ENCODE measurements at places on chromosomes 16 and 17.

DNA sequence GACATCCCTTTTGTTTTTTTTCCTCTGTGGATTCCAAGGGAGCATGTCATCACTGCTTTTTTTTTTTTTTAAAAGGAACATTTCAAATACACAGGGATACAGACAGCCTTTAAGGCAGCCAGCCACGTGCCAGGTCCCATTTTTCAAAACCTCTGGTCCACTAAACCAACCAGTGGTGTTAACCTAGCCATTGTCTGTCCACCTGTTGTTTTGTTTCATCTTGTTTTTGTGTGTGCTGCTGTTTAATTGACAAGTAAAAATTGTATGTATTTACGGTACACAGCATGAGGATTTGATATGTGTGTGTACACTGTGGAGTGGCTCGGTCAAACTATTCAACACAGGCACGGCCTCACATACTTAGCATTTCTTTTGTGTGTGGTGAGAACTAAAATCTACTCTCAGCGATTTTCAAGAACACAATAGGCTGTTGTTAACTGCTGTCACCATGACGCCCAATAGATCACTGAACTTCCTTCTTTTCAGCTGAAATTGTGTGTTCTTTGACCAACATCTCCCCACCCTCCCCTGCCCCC is 19.2 kb downstream of the TMEM114 start:
- no peak for DNase-seq

DNA sequence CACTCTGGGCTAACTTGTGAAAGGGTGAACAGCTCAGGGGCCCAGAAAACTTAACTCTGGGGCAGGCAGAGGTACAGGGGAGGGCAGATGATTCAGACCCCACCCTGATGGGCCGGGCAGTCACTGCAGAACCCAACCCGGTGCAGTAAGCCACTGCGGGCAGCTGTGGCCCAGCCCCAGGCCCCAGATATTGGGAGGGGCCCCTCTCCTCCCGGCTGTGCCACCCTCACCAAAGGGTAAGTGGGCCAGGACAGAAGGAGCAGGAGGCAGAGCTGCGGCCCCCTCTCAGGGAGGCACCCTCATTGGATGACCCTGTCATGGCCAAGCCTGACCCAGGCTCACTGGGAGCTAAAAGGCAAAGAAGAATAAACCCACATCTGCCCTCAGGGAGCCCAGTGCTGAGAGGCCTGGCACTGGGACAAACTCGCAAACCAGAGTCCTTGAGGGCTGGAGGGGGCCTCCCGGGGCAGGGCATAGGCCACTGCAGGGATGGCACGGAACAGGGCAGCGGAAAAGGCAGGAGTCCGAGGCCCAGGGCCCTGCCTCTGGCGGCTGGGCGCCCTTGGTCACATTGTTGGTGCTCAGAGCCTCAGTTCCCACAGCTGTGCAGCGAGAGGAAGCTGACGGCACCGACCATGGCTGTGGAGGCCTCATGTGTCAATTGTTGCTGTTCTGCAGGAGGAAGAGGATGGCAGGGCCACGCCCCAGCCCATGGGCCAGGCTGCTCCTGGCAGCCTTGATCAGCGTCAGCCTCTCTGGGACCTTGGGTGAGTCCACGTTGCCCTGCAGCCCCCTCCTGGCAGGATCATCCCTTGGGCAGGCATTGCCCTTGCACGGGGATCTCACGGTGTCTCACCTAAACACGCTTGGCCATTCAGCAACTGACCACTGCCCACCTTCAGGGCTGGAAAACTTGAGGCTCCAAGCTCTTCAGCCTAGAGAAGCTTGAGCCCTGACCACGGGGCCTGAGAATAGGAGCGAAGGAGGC is 3.1 kb downstream of the ITGB4 start:
- no peak for DNase-seq

- no peak for DNase-seq
These were observed 7.6 kb downstream of the CNTD1 start for GRCh38 chr17:42806249-42806648.

- no peak for DNase-seq
These were observed 39.4 kb upstream of the PHB1 start for GRCh38 chr17:49454050-49454449.

- DNase-seq: no peak
These were observed 4.5 kb upstream of the ZNF287 start for GRCh38 chr17:16573466-16573865.

DNA sequence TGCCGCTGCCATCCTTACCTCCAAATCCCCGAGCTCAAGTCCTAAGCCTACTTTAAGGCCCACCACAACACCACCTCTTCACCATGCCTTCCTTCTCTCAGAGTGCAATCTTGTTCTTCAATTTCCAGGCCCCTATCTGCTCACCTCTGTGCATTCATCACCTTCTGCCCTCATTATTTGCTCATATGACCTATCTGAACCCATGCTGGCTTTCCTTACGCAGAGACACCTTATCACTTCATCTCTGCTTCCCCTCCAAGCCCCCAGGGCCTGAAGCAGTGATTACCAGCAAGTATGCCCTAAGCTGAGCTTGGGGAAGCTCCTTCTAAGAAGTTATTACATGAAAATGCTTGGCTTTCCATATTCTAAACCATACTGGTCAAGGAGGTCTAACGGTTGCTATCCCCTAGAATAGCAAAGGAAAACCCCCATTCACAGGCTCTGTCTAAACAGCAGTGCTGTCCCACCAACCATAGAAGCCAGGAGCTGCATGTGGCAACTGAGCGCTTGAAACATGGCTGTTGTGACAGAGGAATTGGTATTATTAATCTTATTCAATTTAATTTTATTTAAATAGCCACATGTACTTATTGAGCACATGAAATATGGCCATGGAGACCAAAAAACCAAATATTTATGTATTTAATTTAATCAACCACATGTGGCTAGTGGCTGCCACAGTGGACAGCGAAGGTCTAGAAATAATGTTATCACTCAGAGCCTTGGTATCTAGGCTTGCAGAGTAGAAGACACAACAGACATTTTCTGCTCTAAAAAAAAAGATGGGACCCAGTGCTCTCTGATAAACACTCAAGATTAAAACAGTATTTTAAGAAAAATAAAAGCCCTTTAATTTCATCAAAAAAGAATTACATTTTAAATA is 13.9 kb downstream of the USP7 start:
- no peak for DNase-seq

DNA sequence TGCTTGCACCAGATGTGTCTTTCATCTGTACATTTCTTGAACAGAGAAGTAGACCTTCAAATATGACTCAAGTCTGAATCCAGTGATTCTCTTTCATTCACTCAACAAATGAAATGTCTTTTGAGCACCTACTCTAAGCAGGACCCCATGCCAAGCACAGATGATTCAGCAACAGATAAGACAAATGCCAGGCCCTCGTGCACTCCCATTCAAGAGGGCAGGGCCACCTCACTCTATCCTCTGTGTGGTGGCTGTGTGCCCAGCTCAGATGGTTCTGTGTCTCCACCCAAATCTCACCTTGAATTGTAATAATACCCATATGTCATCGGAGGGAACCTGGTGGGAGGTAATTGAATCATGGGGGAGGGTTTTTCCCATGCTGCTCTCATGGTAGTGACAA is 74.1 kb upstream of the NKD1 start:
- no peak for DNase-seq

GRCh38 chr17:41363881-41364280 is 5.7 kb downstream of the KRT33B start:
- no peak for DNase-seq
